ENCODE measurements at places on chromosomes 7 and 10. TPM values are rescaled to one million over a fixed set of nuclear protein-coding genes. Genes with fewer than 3 reads are reported as not detected.

DNA sequence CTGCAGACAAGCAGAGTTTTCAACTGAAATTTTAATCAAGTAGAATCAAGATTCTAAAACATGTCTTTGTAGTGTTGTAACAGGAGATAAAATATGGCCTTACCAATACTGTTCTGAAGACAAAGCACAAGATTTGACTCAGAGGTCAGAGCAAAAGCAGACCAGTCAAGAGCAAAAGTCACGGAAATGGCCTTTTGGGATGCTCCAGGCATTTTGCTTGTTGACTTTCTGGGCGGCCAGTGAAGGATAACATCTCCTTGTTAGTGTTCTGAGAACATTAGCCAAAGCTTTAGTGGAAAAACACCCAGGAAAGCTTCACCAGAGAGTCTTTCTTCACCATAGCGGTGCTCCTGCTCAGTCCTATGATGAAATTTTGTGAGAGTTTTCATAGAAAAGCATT, 590.6 kb downstream of the ARL4A start:
- DNase-seq, result no peak

DNA sequence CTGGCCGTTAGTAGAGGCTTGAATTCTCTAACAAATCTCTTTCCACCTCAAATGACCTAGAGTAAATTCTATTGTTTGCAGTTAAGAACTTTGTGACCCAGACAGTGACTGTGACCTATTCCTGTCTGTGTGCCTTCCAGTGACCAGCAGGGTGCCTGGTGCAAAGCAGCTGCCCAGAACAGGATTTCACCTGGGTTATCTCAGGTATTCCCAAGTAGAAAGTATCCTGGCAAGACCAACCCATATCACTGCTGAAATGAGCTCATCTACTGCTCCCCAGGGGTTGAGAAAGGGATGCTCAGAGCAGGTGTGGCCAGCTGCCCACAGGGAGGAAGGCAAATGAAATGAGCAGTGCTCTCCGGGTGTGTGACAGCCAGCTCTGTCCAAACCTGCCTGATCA, 2.1 kb upstream of the MSMB start:
- DNase-seq, result no peak

DNA sequence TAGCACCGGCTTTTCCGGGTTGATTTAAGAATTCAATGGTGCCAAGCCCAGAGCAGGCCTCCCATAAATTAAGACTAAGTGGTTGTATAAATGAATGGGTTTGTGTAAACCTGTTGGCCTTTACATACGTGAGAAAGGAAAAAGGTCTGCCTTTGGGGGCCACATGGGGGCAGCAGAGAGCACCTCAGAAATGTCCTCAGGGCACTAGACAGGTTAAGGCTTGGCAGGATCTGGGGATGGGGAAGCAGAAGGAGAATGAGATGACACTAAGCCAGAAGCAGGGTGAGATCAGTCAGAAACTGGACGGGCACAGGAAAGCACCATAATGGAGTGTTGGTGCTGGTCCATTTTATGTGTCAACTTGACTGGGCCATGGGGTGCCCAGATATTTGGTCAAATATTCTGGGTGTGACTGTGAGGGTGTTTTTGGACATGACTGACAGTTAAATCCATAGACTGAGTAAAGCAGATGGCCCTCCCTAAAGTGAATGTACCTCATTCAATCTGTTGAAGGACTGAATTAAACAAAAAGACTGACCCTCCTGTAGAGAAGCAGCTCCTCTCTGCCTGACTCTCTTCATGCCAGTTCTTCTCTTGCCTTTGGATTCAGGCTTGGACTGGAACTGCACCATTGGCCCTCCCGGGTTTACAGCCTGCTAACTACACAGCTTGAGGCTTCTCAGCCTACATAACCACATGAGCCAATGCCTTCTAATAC, 58.9 kb downstream of the FRMPD2 start:
- peak; percentile 82 for DNase-seq

- DNase-seq, result no peak
Measured at GRCh38 chr10:61542596-61542995, 89.4 kb upstream of the TMEM26 start.

- DNase-seq, result no peak
Measured at GRCh38 chr10:95329296-95329695, 38.5 kb upstream of the PDLIM1 start.

DNA sequence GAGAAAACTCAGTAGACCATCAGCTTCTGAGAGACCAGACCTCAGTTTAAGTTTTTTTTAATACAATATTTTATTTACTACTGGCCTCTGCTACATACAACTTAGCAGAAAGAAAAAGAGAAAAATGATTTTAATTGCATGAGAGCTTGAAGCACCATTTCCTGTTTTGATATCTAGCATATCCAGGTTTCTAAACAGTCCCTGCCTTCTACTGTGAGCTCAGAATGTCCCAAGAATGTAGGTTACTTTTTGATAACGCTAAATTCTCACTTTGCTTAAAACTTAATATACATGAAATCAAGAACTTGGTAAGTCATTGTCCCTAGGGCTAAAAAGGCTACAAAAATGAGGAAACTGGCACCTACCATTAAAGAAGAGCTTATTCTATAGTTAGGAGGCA, 7.0 kb downstream of the TMEM243 start:
- no peak for DNase-seq

- DNase-seq, result no peak
Measured at GRCh38 chr10:79159785-79160184, 91.0 kb downstream of the ZMIZ1 start.

- no peak for DNase-seq
Measured at GRCh38 chr7:127034186-127034806, 218.4 kb downstream of the GRM8 start.

GRCh38 chr7:18708204-18708603, 212.7 kb downstream of the HDAC9 start:
- DNase-seq, result no peak

GRCh38 chr7:115097175-115097671, 175.3 kb downstream of the MDFIC start:
- DNase-seq, result no peak

GRCh38 chr7:115493381-115493780, 537.2 kb downstream of the TFEC start:
- no peak for DNase-seq

GRCh38 chr7:68604541-68604940, 993.7 kb upstream of the AUTS2 start:
- DNase-seq, result no peak

- no peak for DNase-seq
Measured at GRCh38 chr7:130417213-130417612, 23.6 kb downstream of the CEP41 start.

- no peak for DNase-seq
Measured at GRCh38 chr10:107418085-107418806, 253.7 kb upstream of the SORCS1 start.

- DNase-seq, result no peak
Measured at GRCh38 chr7:3760651-3761050, 459.6 kb downstream of the SDK1 start.

The GPRIN2 gene
- 19.7 TPM for polyA plus RNA-seq

The CYP2W1 gene
- not detected for polyA plus RNA-seq

The NRP1 gene
- 1.2 TPM for polyA plus RNA-seq

The GPR146 gene
- polyA plus RNA-seq, result 3.9 TPM

The FAM25C gene
- polyA plus RNA-seq, result not detected
